ENCODE measurements at places on chromosomes 13 and 19.

DNA sequence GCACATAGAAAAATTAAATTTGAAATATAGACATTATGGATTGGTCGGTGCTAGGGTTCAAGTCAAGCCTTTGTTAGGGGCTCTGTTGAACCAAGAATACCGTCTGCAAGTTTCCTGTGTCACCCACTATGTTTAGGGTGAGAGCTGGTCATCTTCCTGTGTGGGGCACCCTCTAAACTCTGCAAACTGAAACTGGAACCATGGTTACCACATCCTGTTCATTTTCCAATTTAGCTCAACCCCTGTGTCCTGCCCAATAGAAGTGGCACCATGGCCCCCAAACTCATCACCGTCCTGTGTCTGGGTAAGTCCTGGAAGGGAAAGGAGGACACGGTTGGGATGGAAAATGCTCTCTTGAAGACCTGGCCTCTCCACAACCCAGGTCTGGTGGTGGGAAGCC lies 29.9 kb downstream of the LAIR2 start:
- DNase-seq: no peak

DNA sequence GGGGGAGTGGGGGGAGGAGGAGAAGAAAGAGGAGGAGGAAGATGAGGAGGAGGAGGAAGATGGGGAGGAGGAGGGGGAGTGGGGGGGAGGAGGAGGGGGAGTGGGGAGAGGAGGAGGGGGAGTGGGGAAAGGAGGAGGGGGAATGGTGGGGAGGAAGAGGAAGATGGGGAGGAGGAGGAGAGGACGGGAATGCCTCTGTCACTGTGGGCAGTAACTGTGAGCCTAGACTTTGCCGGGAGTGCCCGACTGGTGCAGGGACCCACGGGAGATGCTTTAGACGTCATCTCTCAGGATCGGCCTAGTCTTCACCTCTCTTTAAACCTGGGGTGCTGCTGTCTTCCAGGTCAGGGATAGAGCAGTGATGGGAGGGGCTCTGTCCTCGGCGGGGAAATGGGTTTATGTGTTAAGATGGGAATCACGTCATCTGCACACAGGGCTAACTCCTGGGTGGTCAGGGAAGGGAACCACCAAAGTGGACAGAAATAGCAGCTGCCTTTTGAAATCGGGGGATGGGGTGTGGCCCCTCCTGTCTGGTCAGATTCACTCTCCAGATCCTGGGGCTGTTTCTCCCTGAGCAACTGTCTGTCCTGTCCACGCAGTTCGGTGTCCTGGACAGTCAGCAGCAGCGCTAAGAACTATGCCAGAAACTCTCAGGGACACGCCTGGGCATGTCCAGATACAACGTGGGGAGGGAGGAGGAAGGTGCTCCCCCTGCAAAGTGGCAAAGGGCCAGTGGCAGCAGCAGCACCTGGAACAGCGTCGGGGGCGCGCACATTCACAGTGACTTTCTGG lies 26.9 kb downstream of the GAS6 start:
- DNase-seq: no peak

- DNase-seq: no peak
These were observed 39.1 kb upstream of the RNF113B start for GRCh38 chr13:98216135-98216565.

DNA sequence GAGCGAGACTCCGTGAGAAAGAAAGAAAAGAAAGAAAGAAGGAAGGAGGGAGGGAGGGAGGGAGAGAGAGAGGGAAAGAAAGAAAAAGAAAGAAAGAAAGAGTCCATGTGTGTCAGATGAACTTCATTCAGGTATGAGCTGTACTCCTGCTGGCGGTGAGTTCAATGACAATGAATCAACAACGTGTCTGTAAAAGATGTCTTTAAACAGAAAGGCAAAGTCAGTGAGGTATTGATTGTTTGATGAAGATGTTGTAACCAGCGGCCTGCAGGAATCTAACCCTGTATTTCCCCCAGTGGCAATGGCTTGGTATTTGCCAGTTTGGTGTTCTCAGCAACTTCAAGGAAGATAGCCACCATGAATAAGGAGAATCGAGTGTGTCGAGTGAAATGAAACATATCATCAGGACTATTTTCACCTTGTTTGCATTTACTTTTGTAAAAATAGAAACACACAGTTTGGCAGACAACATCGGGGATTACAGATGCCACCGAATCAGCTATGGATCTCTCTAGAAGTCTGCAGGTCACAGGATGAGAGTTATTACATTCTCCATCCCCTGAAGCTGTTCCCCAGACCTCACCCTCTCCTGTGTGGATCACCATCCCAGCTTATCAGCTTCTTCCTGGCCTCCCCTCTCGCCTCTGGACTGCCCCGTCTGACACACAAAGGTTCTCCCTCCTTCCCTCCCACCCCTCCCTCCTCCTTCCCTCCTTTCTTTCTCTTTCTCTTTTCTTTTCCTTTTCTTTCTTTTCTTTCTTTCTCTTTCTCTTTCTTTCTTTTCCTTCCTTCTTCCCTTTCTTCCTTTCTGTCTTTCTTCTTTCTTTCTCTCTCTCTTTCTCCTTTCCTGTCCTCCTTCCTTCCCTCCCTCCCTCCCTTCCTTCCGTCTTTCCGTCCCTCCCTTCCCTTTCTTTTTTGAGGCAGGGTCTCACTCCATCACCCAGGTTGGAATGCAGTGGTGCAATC lies 8.2 kb upstream of the SBK3 start:
- DNase-seq: no peak

DNA sequence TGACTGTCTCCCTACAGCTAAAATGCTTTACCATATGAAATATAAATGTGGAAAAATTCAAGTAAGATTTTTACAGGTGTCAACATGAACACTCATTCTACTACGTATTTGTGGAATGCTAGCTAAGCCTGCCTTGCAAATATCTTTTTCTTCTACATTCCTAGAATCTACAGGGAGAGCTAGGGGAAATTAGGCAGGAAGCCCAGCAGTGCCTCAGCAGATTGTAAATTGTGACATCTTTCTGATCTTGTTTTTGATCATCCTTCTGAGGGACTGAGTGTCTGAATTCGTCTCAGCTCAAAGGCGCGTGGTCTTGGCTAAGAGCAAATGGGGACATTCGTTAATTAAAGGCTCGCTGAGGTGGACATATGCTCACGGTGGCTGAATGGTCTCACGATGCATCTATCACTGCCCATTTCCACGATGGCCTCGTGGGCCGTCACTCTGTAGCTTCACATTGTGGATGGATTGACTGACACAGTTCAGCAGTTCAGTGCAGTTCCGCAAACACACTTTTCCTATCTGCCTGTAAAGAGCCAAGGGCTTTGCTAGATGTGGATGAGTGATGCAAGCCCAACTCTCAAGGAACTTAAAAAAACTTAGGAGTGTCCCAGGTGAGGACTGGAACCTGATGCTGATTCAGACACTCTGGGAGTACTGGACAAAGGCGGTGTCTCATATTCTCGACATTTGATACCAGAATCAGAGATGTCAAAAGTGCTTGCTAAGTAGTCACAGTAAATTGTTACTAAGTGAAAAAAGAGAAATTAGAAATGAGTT lies 562.5 kb downstream of the EFNB2 start:
- DNase-seq: no peak
